ENCODE measurements at places on chromosomes 3 and 15. TPM values are rescaled to one million over a fixed set of nuclear protein-coding genes. Genes with fewer than 3 reads are reported as not detected.

DNA sequence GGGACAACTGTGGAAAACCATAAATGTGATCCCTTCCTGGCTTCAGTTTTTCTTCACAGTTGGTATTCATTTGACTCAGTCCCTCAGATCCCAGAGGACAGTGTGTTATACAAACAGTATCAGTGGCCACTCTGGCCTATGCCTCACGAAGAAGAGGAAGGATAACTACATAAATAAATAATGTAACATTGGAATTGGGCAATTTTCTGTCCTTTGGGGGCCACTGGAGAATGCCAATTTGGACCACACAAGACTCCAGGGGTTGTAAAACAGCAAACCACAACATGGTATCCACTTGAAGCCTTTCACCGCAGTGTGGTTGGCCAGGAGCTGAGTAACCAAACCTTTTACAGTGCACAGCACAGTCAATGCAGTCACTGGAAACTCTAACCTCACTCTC, 1077.0 kb downstream of the ROBO2 start:
- no peak for DNase-seq

The CCNDBP1 gene
- 72.9 TPM for total RNA-seq

- no peak for DNase-seq
These were observed 84.6 kb downstream of the DGKG start for GRCh38 chr3:186277268-186277909.

GRCh38 chr15:68268405-68268804, 9.1 kb upstream of the FEM1B start:
- no peak for DNase-seq

DNA sequence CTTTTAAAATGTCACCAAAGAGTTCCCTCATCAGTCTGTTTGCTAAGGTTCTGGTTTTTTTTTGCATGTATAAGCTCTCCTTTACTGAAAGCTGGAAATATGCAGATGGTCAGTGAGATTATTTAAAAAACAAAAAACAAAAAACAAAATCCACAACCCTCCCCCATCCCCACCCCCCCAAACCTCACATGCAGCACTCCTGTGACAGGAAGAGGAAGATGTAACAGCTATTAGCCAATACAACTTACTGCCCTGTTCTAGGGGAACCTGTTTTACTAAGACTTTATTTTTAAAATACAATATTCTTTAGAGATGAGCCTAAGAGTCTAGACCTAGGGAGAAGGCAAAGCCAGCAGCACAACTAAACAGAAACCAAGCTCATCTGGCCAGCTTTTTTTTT, 39.5 kb downstream of the ANP32A start:
- no peak for DNase-seq

DNA sequence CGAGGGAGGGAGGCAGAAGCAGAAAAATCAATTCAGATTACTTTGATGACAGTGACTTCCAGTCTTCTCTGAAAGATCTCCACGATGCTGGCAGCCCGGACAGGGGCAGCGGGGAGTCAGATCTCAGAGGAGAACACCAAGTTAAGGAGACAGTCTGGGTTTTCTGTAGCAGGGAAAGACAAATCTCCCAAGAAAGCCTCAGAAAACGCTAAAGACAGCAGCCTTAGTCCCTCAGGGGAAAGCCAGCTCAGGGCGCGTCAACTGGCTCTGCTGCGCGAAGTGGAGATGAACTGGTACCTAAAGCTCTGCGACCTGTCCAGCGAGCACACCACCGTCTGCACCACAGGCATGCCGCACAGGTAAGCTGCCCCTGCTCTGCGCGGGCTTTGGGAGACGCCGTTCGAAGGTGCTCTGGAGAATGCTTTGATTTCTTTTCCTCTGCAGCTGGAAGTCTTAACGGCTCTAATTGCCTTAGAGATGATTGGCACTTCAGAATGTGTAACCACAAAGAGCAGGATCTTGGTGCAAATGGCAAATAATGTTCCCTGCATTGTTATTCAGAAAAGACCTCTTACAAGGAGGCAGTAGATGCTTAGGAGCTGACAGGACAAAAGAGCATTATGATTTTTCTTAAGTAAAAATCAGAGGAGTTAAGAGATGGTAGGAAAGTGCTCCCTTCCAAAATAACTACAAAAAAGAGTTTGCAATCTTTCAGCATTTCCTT, at the start of gene KCNAB1:
KCNAB1 (plus strand) TSS at position 51 of the 724 bp plus-strand sequence.
- no peak for DNase-seq

- DNase-seq: no peak
These were observed 533 bp downstream of the RYK start for GRCh38 chr3:134249935-134250716.

GRCh38 chr15:62118520-62119226, 46.4 kb downstream of the C2CD4B start:
- no peak for DNase-seq

GRCh38 chr15:88663141-88663621, 24.4 kb downstream of the ISG20 start:
- DNase-seq: no peak

DNA sequence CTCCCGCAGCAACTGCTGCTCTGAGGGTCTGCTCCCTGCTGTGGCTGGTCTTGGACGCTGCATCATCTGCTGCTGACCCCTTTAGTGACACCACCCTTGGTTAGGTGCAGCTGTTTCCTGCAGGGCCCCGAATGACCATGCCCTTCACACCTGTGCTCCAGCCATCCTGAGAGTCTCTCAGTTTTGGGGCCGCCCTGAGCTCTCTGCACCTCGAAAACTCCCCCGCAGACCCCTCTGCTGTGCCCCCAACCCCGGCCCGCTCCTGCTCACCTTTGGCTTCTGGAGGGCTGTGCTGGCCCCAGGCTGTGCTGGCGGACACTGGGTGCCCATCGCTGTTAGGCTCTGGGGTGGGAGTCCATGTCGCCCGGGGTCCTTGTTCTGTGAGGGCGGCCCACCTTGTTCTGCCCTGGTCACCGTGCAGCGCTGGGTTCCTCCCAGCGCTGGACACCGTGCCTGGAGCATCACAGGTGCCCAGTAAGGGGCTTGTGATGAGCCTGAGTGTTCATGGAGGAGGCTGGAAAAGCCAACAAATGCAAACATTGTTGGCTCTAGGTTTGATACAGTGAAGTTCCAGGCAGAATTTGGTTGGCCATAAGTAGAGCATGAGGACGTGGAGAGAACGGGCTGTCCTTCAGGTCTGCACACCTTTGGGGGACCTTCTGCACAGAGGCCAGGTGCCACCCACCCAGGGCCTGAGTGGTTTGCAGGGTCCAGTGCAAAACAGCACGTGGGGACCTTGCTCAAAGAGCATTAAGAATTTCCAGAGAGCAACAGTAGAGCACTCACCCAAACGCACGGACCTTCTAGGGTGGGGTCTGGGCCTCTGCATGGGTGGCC, 12.3 kb downstream of the ABTB1 start:
- no peak for DNase-seq

The ITIH4 gene
- 0.49 TPM for total RNA-seq

GRCh38 chr3:15350141-15350540, 17.8 kb upstream of the SH3BP5 start:
- DNase-seq: no peak

DNA sequence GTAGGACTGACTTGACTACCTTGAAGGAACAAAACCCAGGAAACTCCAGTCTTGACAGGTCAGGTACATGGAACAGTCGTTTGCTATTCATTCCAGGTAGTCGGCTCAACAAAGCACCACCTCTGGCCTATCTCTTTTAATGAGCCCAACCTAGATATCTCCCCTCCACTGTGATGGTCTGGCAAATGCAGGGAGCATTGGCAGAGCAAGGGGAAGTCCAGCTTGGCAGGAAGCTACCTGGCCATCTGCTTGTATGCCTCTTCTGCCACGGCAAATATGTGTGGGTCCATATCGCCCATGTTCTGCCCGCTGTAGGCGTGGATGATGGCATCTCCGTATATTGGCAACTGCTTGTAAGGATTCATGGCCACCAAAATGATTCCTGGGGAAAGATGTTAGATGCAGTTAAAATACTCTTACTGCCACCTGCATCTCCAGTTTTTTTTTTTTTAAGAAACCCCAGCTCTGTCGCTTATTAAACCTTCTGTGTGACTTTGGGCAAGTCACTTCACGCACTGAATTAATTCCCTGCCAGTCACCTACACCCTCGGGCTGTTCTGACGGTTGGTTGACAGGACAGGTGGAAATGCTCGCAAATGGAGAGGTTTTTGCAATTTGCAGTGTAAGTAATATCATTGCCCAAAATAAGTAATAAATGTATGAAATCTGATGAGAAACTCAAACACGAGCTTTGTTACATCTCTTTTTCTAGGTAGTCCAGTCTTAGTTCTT, 16.8 kb downstream of the MYO5C start:
- no peak for DNase-seq

GRCh38 chr3:106518516-106518915, 649.7 kb upstream of the CBLB start:
- no peak for DNase-seq

GRCh38 chr15:81852411-81853149, 193.2 kb downstream of the MEX3B start:
- no peak for DNase-seq

GRCh38 chr3:155747946-155748290, 3.0 kb upstream of the PLCH1 start:
- no peak for DNase-seq

- DNase-seq: peak; percentile 87
These were observed 81.1 kb upstream of the MYZAP start for GRCh38 chr15:57510647-57511046.

- peak; percentile 29 for DNase-seq
These were observed 138.9 kb upstream of the COL8A1 start for GRCh38 chr3:99499235-99500158.

The KIF15 gene
- 19.8 TPM for total RNA-seq

DNA sequence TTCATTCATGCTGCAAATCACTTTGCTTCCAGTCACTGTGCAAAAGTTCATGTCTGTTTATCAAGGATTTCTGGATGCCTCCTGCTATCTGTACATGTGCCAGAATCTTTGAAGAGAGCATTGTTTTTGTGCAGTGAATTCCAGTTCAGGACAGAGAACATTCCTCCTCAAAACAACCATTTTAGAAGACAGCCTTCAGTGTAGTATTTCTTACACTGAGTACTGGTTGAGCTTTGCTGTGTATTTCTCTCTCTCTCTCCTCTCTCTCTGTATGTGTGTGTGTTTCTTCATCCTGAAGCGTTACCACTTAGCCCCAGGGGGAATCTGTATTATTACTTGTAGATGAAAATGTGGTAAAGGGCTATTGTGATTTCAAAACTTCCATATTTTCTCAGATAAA, 123.8 kb upstream of the CHL1 start:
- no peak for DNase-seq

- DNase-seq: no peak
These were observed 138.0 kb upstream of the SMAD3 start for GRCh38 chr15:66927201-66928077.
